ENCODE measurements at places on chromosomes 16 and 17.

- DNase-seq = no peak
These were observed 132.6 kb downstream of the PARN start for GRCh38 chr16:14497245-14498082.

DNA sequence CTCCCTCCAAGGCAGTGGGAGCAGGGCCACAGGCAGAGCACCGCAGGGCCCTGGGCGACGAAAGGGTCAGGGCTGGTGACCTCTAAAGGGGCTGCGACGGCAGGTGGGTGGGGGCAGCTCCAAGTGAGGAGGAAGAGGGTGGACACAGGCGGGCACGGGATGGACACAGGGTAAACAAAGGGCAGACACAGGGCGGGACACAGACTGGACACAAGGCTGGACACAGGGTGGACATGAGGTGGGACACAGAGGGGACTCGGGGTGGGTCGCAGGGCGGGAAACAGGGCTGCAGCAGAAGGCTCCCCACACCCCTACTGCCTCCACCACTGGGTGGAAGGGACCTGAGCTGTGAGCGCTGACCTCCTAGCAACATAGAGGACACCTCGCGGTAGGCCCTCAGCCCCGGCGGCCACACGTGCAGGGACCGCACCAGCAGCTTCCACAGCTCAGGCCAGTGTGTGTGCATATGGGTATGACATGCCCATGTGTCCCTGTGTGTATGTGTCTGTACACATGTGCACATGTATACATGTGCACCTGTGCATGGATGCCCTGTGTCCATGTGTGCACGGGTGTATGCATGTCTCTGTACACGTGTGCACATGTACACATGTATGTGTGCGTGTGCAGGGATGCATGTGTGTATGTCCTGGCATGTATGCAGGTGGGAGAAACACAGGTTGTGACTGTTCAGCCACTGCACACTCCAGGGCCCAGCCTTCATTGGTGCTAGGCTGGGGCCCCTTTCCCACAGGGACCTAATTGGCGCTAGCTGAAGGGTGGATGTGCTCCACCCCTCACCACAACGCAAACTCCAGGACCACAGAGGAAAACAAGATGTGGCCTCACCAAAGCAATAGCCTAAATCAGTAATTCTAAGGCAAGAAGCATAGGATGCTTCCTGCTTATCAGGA lies 7.6 kb downstream of the LMF1 start:
- DNase-seq = no peak

DNA sequence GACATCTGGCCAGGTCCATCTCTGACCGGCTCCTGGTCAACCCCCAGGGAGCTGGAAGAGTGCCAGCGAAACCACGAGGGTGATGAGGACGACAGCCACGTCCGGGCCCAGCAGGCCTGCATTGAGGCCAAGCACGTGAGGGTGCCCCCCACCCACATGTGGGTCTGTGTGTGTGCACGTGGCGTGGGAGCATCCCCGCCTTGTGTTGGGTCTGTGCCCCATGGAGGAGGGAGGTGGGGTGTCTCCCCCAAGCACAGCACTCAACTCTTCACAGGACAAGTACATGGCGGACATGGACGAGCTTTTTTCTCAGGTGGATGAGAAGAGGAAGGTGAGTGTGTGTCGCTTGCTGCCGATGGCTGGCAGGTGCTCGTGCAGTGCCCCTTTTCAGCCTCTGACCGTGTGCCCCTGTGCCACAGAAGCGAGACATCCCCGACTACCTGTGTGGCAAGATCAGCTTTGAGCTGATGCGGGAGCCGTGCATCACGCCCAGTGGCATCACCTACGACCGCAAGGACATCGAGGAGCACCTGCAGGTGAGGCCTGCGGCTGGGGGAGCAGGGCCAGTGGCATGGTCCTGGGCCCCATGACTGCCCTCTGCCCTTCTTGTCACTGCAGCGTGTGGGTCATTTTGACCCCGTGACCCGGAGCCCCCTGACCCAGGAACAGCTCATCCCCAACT lies 1.7 kb downstream of the STUB1 start:
- DNase-seq = no peak

DNA sequence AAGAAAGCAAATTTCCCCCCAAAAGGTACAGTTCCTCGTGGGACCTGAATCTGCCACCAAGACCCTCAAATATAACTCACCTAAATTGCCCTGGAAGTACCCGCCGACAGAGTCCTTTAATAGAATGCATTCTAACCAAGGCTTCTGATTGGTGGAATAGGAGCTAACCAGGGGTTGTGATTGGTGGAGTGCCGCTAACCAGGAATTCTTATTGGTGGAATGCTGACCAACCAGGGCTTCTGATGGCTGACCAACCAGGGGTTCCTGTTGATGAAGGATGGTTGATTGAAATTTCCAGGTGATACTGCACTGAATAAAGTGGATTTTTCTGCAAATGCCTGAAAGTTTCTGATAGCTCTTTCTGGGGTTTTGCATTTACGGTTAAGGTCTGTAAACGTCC lies 6.5 kb downstream of the TFAP4 start:
- no peak for DNase-seq

GRCh38 chr16:12461201-12461600 lies 342.5 kb downstream of the CPPED1 start:
- no peak for DNase-seq

- DNase-seq = no peak
These were observed 53.5 kb downstream of the WDR59 start for GRCh38 chr16:74931445-74931844.

DNA sequence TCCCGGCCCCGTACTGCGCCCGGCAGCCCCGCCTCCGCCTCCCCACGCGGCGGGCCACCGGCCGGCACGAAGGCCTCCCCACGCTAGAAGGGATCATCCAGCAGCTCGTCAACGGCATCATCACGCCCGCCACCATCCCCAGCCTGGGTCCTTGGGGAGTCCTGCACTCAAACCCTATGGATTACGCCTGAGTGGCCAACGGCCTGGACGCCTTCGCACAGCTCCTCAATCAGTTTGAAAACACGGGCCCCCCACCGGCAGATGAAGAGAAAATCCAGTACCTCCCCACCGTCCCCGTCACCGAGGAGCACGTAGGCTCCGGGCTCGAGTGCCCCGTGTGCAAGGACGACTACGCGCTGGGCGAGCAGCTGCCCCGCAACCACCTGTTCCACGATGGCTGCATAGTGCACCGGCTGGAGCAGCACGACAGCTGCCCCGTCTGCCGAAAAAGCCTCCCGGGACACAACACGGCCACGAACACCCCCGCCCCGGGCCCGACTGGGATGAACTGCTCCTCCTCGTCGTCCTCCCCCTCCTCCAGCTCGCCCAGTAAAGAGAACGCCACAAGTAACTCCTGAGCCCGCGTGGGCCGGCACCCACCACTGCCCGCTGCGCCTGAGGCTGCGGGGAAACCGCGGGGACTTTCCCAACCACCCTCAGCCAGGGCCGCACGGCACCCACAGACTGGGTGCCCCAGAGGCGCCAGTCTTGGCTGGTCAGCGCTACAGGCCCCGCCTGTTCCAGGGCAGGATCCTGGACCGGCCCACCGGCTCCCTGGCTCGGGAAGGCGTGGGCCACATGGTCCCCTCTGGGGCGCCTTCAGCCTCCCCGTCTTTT lies 39.0 kb upstream of the AKAP1 start:
- DNase-seq = no peak

- no peak for DNase-seq
These were observed 647 bp downstream of the FBXL20 start for GRCh38 chr17:39400547-39401411.

GRCh38 chr17:40219594-40220338 lies 662 bp downstream of the WIPF2 start:
- DNase-seq = peak; percentile 49

- no peak for DNase-seq
These were observed 17.2 kb downstream of the CD300LB start for GRCh38 chr17:74513987-74514631.

DNA sequence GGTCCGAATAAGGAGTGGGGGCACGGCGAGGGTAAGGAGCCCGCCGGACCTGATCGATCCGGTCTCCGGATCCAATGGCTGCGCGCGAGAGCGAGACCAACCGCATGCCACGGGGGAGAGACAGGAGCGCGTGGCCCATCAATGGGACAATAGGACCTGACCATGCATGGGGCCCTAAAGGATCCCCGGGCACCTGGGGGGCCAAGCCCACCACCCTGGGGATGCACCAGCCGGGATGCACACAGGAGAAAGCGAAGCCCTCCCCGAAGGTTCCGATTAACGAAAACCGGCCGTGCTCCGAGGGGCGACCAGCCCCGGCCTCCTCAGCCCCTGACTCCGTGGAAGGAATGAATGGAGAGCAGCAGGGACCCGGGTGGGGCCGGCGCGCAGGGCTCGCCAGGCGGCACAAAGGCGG lies 525 bp downstream of the JPT1 start:
- no peak for DNase-seq

- DNase-seq = no peak
These were observed 95.7 kb upstream of the SOX9 start for GRCh38 chr17:72025113-72025512.

GRCh38 chr16:57732714-57733113 lies 2.9 kb upstream of the KATNB1 start:
- no peak for DNase-seq

- no peak for DNase-seq
These were observed 231.2 kb downstream of the PRKCA start for GRCh38 chr17:66533572-66533971.

GRCh38 chr16:83926726-83927397 lies 26.2 kb upstream of the OSGIN1 start:
- peak; percentile 20 for DNase-seq

GRCh38 chr17:39972271-39972670 lies 8.3 kb upstream of the PSMD3 start:
- DNase-seq = no peak

DNA sequence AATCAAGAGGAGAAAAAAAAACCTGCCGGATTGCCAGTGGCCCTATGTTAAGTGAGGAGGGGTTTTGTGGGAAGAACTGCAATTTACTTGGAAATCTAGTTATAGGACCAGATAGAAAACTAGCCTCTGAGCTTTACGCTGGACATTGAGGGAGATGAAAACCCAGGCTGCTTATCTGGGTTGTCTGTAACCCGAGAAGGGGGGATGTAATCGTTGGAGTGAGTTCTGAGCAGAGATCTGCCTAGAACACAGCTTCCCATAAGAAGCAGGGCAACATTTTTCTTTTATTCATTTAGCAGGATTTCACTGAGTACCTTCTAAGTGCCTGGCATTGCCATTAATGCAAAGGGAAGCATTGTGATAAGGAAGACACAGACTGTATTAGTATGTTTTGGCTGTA lies 70.6 kb downstream of the KATNIP start:
- no peak for DNase-seq

- no peak for DNase-seq
These were observed 8.6 kb upstream of the TEX19 start for GRCh38 chr17:82350182-82351030.

- DNase-seq = no peak
These were observed 115.3 kb downstream of the SLC39A11 start for GRCh38 chr17:72976971-72977770.

- DNase-seq = no peak
These were observed 18.4 kb downstream of the FOXJ1 start for GRCh38 chr17:76122431-76123190.

DNA sequence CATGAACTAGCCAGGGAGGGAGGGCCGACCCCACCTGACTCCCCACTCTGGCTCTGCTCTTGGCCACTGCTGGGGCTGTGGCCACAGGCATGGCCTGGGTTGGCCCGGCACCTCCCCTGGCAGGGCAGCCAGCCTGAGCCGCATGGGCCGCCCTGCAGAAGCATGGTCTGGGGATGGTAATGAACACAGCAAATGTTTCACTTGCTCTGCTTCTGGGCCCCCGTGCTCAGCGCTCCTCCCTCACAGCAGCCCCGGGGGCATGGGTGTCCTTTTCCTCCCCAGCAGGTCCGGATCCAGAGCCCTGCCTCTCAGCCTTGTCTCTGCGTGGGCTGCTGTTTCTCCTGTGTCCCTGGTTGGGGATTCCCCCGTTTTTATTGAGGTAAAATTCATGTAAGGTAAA lies 30.9 kb upstream of the KCNJ12 start:
- DNase-seq = no peak

- DNase-seq = no peak
These were observed 5.2 kb upstream of the FOXJ1 start for GRCh38 chr17:76146053-76146851.

GRCh38 chr17:81435652-81436293 lies 40.5 kb downstream of the BAHCC1 start:
- no peak for DNase-seq

DNA sequence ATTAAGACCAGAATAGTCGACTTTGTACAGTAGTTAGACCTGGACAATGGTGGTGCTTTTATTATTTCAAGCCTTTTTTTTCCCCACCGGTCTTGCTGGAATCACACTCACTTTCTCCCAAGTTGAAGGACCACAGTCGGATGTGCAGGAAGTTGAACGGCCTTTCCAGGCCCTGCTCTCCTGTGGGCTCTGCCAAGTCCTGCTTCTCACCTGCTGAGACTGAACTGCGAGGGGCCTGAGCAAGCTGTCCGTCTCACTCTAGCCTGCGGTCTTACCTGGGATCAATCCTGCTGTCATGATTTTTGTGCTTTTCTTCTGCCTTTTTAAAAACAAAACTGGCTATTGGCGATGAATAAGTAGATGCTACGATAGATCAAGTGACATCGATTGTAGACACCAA lies 1.3 kb downstream of the TLCD3A start:
- no peak for DNase-seq

DNA sequence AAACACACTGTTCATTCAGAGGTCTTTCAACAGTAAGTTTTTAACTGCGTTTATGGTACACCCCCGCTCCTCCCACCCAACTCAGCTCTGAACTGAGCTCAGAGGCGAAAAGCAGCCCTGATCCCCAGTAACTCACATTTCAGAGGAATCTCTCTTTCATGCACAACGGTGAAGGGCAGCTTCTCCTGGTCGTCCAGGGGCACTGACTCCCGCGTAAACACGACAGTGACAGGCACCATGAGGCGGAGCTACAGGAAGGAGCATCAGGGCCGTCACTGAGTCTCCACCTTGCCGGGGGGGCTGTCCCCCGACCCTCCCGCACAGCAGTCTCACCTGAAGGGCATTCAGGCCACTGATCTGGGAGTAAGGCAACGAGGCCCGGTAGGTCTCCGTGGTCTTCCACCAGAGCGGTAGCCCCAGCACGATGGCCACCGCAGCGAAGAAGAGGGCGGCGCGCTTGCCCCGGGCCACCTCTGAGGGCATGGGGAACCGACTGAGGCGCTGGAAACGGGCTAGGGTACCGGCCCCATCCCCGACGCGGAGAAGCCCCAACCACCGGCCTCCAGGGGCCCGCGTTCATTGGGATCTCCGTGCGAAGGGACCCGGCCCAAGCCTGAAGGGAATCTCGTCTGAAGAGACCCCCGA lies 486 bp downstream of the PIGS start:
- no peak for DNase-seq

All from NCI-H187 (cell line).